B cell (primary cell): ENCODE measurements at places on chromosomes 4 and X. TPM values are rescaled to one million over a fixed set of nuclear protein-coding genes. Genes with fewer than 3 reads are reported as not detected.

DNA sequence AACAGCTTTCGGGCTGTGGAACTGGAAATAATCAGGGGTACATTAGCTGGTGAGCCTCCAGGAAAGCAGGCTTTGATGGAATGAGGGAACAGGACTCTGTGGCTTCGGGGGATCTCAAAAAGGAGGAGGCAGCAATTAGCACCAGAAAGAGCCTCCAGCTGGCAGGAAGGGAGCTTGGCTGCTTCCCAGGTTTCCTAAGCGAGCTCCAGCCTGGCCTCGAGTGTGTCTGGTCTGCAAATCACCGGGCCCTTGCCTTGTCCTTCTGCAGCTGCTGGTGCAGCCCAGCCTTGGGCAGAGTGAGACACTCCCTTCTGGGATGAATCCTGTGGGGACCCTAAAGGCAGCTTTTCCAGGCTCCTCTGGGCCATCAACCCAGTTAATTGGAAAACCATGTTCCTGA is 10.7 kb upstream of the PDHA1 start:
- no peaks in the 10 kb centered on the region for H3K27me3 ChIP-seq
- no peak overlapping the region for H3K27ac ChIP-seq
- H3K4me1 ChIP-seq: no peaks in the 10 kb centered on the region
- no peak for DNase-seq
- no peaks in the 10 kb centered on the region for H3K36me3 ChIP-seq

- no peaks in the 10 kb centered on the region for H3K27me3 ChIP-seq
- no peaks in the 10 kb centered on the region for H3K4me1 ChIP-seq
- no peak overlapping the region for H3K4me3 ChIP-seq
- H3K27ac ChIP-seq: no peak overlapping the region
These were observed 72.6 kb downstream of the PITX2 start for GRCh38 chr4:110550260-110550659.

- peak overlapping the region; percentile 61 for H3K27ac ChIP-seq
- H3K27me3 ChIP-seq: no peaks in the 10 kb centered on the region
- H3K4me1 ChIP-seq: peaks cover 73% of the 10 kb centered on the region
- H3K36me3 ChIP-seq: no peaks in the 10 kb centered on the region
- no peak overlapping the region for H3K4me3 ChIP-seq
These were observed 13.2 kb upstream of the C1QTNF7 start for GRCh38 chr4:15414551-15415091.

DNA sequence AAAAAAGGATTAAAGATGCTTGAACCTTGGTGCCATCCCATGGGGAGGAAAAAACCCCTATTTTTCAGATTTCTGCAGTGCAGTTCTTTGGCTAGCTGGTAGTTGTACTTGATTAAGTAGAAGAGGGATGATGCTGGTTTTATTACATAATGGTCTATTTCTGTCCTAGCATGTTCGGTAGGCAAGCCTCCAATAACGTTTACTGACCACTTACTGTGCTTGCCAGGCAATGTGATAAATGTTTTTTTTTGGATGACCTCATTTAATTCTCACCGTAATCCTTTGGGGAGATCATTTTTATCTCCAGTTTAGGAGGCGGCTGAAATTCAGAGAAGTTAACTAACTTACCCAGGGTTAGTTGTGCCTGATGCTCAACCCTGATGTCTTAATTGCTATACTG is 92.1 kb upstream of the RPA4 start:
- H3K27ac ChIP-seq: no peak overlapping the region
- no peaks in the 10 kb centered on the region for H3K27me3 ChIP-seq
- no peaks in the 10 kb centered on the region for H3K4me1 ChIP-seq
- H3K4me3 ChIP-seq: no peak overlapping the region
- DNase-seq: no peak
- H3K36me3 ChIP-seq: no peaks in the 10 kb centered on the region

The CITED1 gene
- polyA plus RNA-seq: not detected in 2 replicates

The VSIG4 gene
- 0.09 and 0.30 TPM in 2 replicates for polyA plus RNA-seq
